ENCODE measurements at places on chromosomes 3 and 15.

GRCh38 chr15:58710701-58711100, 38.8 kb downstream of the ADAM10 start:
- no peak for DNase-seq

- no peak for DNase-seq
These were observed 272.1 kb upstream of the ALCAM start for GRCh38 chr3:105094588-105094987.

GRCh38 chr15:101228313-101228712, 23.5 kb downstream of the CHSY1 start:
- DNase-seq = no peak

DNA sequence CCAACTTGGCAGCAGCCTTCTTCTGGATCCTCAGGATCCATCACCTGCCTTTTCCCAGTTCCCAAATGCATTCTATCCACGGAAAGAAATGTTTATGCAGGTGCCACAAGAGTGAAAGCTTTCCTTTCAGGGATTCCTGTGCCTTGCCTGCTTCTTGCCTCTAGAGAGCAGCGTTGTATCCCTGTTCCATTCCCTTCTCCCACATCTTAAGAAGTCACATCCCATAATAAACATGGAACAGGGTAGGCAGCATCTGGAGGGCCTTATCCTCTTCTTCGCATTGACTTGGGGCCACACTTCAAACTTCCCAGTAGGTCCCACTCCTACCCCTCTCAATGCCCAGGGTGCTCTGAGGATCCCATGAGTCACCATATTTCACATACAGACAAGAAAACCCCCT, 72.7 kb upstream of the DCLK3 start:
- DNase-seq = no peak

DNA sequence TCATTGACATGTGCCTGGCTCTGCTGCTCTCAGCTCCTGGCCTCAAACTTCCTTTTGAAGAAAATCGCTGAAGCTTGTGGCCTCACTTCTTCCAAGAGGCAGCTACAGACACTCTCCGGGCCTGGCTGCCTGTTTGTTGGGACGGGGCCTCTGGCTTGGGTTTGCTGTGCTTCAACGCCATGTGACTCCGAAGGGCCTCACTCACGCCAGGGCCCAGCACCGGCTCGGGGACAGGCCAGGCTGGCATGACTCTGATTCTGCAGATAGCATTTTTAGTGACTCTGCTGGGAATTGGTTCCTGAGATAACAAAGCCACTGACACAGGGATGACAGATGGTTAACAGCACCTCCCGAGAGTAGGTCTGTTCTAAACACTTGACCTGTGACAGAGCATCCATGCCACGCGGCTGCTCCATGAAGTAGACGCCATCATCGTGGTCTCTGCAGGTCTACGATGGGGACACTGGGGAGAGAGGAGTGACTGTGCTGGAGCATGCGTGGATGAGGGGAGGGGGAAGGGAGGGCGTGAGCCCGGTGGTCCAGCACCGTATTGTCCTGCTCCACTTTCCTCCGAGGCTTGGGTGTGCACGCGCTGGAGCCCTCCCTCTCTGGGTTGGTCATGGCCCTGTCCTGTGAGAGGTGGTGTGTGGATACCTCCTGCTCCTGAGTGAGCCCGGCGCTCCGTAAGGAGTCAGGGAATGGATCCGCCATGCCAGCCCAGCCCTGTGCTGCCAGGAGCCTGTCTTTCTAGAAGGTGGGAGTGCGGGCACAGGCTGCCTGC, 133.6 kb downstream of the TJP1 start:
- no peak for DNase-seq

GRCh38 chr15:35696767-35697231, 150.8 kb upstream of the DPH6 start:
- no peak for DNase-seq

DNA sequence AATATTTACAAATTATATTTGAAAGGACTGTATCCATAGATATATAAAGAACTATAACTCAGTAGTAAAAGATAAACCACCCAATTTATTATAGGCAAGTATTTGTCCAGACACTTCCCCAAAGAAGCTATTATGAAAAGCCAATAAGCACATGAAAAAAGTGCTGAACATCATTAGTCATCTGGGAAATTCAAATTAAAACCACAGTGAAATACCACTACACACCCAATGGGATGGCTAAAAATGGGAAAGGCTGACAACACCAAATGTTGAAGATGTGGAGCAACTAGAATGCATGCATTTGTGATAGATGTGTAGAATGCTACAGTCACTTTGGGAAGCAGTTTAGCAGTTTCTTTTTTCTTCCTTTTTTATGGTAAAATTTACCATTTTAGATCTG, 147.0 kb downstream of the PDE8A start:
- no peak for DNase-seq

DNA sequence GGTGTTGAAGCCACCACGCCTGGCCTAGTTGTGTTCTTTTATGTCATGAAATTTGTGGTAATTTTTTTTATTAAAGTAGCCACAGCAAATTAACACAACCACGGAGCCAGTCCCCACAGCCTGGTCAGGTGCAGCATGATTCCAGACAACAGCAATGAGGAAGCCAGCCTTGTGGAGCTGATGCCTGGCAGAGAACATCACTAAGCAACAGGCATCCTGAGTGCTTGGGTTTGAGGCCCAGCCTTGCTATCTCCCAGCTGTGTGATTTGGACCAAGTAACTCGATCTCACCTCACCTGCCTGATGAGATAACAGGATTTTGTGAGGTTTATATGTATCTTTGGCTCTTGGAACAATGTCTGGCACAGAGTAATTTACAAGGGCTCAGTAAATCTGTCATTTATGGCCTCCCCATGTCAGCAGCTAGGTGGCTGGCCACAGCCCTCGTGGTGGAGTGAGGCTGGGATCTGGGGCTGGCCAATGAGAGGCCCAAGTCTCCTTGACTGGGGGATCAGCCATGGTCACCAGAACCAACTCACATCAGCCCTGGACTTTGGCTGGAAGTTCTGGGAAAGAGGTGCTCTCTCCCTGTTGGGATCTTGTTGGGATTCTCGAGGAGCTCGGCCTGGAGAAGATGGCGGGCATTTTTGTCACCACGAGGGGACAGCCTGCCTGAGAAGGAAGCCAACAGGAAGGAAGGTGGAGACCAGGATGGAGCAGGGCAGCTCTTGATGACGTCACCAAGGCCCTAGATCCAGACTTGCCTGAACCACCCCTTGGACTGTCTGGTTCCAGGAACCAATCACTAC, 22.8 kb upstream of the FLNB start:
- no peak for DNase-seq

DNA sequence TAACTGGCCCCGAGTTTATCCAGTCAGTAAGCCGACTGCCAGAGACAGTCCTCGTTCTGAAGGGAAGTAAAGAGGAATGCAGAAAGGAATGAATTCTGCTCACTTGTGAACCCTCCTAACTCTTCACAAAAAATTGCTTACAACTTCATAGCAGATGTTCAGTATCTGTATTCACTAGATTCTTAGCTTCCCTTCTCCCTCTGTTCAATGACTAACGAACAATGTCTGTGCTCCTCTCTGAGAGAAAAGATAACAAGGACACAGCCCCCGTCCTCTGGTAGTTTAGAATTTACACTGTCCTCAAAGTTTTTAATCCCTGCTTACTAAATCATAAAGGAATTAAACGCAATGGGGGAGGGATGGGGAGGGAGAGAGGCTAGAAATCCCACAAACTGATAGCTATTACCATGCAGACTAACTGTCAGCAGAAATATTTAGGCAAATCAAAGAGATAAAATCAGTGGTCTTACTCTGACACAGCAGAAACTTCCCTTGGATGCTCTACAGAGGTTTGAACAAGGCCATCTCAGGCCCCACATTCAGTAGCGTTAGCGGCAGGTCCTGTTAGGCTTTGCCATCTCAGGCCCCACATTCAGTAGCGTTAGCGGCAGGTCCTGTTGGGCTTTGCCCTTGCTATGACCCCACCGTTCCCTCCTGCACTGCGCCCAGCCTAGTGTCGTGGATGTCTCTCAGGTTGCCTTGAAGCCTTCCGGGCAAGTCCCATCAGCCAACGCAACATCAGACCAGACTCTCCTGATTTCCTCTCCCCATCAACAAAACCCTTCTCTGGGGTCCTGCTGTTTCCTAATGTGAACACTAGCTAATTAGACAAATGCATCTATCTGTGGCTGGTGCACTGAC, 23.4 kb downstream of the NRROS start:
- no peak for DNase-seq

GRCh38 chr3:197216169-197216860, 82.1 kb downstream of the DLG1 start:
- no peak for DNase-seq

DNA sequence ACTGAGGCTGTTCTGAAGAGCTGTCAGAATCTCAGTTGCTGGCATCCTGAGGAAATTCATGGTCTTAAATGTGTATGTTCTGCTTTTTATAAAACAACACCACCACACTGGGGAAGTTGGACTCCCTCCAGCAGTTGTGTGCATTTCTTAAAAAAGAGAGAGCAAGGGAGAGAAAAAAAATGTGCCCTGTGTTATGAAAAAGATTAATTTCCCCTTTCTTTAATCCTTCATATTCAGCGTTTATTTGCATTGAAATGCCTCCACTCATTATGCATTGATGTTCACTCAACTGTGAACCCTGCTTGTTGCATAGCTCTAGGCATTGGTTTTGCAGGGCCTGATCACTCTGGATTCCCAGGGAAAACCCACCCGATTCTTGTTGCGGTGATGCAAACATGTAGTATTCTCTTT, 4.4 kb upstream of the ZNF609 start:
- DNase-seq = no peak

- no peak for DNase-seq
These were observed 526.4 kb downstream of the SOX2 start for GRCh38 chr3:182238126-182238525.

DNA sequence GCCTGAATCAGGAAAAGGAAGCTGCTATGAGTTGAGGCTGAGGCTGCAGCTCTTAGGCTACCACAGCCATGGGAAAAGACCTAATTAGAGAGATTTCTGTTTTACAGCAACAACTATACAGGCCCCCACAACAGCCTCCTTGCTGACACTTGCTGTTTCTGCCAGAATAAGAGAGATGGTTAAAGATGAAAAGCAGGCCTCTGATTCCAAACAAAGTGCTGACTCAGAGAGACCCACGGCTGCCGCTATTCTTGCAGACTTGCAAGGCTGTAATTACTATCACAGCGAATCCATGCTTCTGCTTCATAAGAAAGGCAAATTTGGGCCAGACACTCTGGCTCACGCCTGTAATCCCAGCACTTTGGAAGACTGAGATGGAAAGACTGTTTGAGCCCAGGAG, 41.8 kb downstream of the MCF2L2 start:
- DNase-seq = no peak

GRCh38 chr15:81199031-81199779, 2.5 kb downstream of the IL16 start:
- no peak for DNase-seq

DNA sequence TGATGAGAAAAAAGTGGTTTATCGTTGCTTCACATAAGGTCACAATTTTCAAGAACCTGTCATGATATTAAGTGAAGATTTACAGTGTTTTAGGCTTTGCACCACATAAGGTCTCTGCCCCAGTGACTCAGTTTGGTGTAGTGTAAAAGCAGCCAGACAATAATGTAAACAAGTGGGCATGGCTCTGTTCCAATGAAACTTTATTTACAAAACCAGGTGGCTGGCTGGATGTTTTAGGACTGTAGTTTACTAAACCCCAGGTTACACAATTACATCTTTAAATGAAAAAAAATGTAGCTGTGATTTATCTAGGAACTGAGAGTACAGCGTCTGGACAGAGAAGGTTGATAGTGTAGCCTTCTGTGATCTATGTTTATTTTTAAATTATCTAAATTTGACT, 9.7 kb upstream of the FBXL22 start:
- no peak for DNase-seq

- DNase-seq = no peak
These were observed 206.6 kb downstream of the FOXP1 start for GRCh38 chr3:71376911-71377310.

DNA sequence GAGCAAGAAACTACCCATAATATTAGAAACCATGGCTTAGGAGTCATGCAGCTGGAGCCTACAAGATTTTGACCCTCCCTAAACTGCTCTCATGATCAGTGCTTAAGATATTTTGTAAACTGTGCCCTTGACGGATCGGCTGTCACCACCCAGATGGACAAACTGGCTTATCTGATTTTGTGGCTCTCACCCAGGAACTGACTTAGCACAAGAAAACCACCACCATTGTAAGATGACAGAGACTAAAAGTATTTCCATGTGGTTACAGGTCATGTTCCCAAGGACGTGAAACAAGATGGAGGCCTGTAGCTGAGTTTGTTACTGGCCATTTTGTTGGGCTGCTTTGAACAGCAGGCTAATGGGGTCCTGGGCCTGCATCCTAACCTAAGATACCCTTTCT, 940.9 kb downstream of the OTOL1 start:
- DNase-seq = no peak

DNA sequence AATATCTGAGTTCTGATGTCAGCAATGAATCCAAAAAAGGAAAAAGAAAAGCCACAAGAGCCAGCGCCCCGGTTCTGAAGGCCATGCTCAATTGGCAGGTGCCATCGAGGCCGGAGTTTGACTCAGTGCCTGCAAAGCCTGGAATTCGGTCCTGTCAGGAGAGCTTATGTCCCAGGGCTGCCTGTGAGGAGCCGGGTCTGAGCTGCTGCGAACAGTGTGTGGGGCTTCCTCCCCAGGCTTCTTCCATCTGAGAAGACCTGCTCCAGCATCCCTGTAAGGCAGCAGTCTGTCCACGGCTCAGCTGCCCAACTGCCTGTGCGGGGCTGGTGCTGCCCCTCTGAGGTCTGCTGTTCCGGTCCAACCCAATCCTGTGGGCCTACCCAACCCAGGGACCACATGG, 46.1 kb downstream of the ROPN1B start:
- no peak for DNase-seq

GRCh38 chr3:97021778-97022177, 207.4 kb downstream of the EPHA6 start:
- no peak for DNase-seq

GRCh38 chr3:104388619-104389018, 978.1 kb upstream of the ALCAM start:
- no peak for DNase-seq

- no peak for DNase-seq
These were observed 115.4 kb downstream of the CLSTN2 start for GRCh38 chr3:140050396-140050795.

DNA sequence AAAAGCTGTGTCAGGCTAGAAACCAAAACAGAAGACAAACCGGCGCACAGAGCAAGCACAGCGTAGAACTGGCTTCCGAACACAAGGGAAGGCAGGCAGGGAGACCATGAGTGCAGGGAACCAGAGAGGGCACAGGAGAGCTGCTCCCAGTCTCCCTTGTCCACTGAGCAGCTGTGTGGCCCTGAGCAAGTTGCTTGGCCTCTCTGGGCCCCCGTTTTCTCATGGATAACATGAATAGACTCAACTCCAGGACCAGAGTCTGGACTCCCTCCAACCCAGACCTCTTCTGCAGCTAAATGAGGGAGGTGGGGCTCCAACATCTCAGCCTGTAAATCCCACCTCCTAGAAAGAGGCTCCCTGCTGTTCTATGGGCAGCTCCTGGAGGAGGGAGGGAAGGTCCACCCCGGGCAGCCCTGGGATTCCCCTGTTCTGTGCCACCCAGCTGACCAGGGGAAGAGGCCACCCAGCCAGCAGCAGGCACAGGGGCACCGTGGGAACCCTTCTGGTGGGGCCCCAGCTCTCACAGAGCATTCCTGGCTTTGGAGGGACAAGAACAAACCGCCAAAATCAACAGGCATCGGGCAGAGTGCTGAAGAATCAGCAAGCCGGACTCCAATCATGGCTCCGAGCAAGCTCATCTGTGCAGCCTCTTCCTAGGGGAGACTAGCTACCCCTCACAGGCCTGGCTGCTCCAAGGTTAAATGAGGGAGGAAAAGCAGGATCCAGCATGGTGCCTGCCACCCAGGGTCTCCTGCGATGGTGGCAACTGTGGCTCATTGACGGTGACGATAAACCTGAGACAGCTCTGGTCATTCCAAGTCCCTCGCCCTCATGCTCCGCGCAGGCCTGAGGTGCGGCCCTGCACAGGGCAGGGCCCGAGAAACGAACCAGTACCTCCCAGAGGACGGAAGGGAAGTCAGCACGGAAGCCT, 15.1 kb downstream of the XXYLT1 start:
- DNase-seq = no peak
